ENCODE measurements at places on chromosomes 2 and 18.

GRCh38 chr2:9331704-9332103 is 91.6 kb downstream of the ITGB1BP1 start:
- DNase-seq: no peak

GRCh38 chr2:37770797-37771196 is 99.4 kb upstream of the CDC42EP3 start:
- no peak for DNase-seq

DNA sequence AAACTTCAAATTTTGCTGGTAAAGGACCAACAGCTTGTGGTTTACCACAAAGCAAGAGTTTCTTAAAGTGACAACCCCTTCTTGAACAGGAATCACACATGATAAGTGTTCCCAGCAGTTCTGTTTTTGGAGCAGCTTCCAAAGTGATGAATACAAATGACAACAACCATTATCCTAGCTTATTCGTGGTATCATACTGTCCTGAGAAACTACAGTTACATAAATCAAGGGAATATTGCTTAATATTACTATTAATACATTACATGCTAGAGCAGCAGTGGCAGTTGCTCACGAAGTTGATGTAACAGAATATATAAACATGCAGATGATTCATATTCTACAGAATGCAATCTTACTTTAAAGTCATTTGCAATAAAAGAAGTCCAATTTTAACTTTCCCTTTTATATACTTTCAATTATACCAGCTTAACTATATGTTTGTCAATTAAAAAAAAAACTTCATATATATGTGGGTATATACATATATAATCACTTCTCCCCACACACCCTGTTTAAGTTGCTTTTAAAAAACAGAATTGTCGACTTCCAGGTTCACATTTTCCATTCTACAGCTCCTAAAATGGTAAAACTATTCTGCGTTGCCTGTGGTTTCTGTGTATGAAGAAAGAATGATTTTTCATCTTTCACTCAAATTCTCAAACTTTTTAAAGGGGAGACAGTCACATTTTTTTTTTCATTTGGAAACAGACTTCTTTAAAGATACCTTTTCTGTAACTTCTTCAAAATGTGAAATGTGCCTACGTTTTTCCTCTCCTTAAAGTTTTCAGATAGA is 713.6 kb downstream of the TDRD15 start:
- no peak for DNase-seq

GRCh38 chr18:9987931-9988330 is 74.1 kb downstream of the VAPA start:
- DNase-seq: peak; percentile 93

GRCh38 chr18:3655254-3656050 is 205.5 kb downstream of the TGIF1 start:
- no peak for DNase-seq

- no peak for DNase-seq
These were observed at the start of gene CCDC68 for GRCh38 chr18:54958704-54959625. TSS of gene CCDC68 (minus strand) at chr18:54959461. CDS start at chr18:54942791, 16,670 bp downstream.

Data from COR-L47 (cell line).